ENCODE measurements at places on chromosomes 16 and 17.

DNA sequence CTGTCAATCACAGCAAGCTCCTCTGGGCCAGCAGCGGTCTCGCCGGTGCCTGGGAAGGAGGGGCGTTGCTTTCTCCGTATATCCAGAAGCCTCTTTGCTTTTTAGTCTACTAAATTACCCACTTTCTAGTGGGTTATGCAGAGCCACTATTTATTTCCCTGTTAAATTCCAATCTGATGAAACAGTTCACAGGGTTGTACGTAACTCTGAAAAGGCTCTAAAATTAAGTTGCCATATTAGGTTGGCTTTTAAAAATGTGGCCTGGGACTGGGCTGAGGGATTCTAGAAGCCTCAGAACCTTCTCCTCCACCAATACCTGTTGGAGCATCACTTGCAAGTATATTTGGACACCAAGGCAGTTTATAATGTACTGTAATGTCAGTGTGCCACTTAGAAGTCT lies 27.2 kb downstream of the MARCHF10 start:
- no peak for DNase-seq

DNA sequence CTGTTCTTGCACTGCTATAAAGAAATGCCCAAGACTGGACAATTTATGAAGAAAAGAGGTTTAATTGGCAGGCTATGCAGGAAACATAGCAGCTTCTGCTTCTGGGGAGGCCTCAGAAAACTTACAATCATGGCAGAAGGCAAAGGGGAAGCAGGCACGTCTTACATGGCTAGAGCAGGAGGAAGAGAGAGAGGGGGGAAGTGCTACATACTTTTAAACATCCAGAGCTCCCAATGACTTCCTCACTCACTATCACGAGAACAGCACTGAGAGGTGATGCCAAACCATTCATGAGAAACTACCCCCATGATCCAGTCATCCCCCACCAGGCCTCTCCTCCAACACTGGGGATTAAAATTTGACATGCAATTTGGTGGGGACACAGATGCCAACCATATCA lies 13.3 kb downstream of the WFIKKN2 start:
- no peak for DNase-seq

GRCh38 chr17:35747540-35748017 lies 5.5 kb downstream of the GAS2L2 start:
- peak; percentile 76 for DNase-seq

DNA sequence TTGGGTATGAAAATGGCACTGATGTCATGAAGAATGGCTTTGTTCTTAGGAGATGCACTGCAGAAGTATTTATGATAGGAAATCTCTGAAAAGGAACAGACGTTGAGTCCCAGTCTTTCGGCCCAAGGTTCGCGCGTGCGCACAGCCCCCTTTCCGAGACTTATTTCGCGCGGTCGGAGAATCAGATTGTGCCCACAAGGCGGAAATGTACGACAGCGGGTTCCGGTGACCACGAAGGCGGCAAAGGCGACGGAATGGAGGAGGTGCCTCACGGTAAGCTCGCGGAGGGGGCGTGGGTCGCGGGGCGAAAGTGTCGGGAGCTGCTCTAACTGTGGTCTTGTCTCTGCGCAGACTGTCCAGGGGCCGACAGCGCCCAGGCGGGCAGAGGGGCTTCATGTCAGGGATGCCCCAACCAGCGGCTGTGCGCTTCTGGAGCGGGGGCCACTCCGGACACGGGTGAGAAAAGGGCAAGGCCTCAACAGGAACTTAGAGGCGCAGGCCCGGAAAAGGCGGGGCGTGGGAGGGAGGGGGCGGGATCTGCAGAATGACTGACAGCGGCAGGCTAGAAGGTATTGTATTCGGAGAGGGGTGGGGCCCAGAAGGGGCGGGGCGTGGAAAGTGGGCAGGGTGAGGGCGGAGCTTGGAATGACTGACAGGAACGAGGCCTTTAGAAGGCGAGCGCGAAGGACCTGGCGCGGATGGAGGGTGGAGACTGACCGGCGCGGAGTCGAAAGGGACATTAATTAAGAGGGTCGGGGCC lies at the start of gene NUBP1:
Gene NUBP1, plus strand, starts transcription at position 233 of the 760 bp plus-strand sequence. Its CDS starts 22 bp downstream, at position 255.
- DNase-seq = peak; percentile 93

GRCh38 chr17:62125307-62125706 lies 60.2 kb upstream of the MED13 start:
- DNase-seq = no peak
